A549 treated with dexamethasone at 1 μM for 4 hours (cell line): ENCODE measurements at places on chromosomes 4 and X. TPM values are rescaled to one million over a fixed set of nuclear protein-coding genes. Genes with fewer than 3 reads are reported as not detected.

Gene CDX4
- not detected in 5 replicates for total RNA-seq

Gene CT55
- not detected in 5 replicates for total RNA-seq

Gene SMR3B
- not detected in 5 replicates for total RNA-seq

Gene RAB33A
- 0.11 to 0.19 TPM (median 0.17 TPM) in 5 replicates for total RNA-seq

Gene RBM47
- total RNA-seq, result 26.6 to 37.2 TPM (median 34.1 TPM) in 5 replicates

Gene ZCCHC18
- total RNA-seq, result 0.02 to 0.30 TPM (median 0.18 TPM) in 4 of 5 replicates, not detected in the other

Gene CENPVL1
- not detected in 5 replicates for total RNA-seq

Gene GPR119
- total RNA-seq, result not detected in 5 replicates

Gene PI4K2B
- 4.8 to 7.6 TPM (median 6.8 TPM) in 5 replicates for total RNA-seq

Gene GYPB
- total RNA-seq, result not detected in 5 replicates

Gene PRRG1
- 4.7 to 8.3 TPM (median 6.5 TPM) in 5 replicates for total RNA-seq

Gene CSAG1
- 0.16 to 0.53 TPM (median 0.28 TPM) in 5 replicates for total RNA-seq

Gene DTHD1
- total RNA-seq, result not detected in 5 replicates

Gene TBCK
- total RNA-seq, result 2.2 to 3.2 TPM (median 2.7 TPM) in 5 replicates

Gene UGT2B17
- total RNA-seq, result not detected in 5 replicates

Gene TASL
- not detected in 5 replicates for total RNA-seq

Gene PDE6B
- not detected in 5 replicates for total RNA-seq

Gene FRG2
- 0.05 to 0.08 TPM (median 0.07 TPM) in 3 of 5 replicates, not detected in the others for total RNA-seq

Gene IL2RG
- total RNA-seq, result 0.06 to 0.25 TPM (median 0.16 TPM) in 5 replicates

Gene MAGEA11
- not detected in 5 replicates for total RNA-seq

Gene CT45A1
- total RNA-seq, result not detected in 5 replicates

Gene ATP1B4
- 0.02 to 0.05 TPM in 2 of 5 replicates, not detected in the others for total RNA-seq
